ENCODE measurements at places on chromosomes 7 and 10. TPM values are rescaled to one million over a fixed set of nuclear protein-coding genes. Genes with fewer than 3 reads are reported as not detected.

GRCh38 chr10:17022466-17022825 lies 107.2 kb downstream of the CUBN start:
- H3K36me3 ChIP-seq: no peaks in the 10 kb centered on the region
- H3K27ac ChIP-seq: no peak overlapping the region
- H3K4me3 ChIP-seq: no peak overlapping the region
- no peaks in the 10 kb centered on the region for H3K4me1 ChIP-seq
- no peaks in the 10 kb centered on the region for H3K27me3 ChIP-seq
- DNase-seq: no peak

GRCh38 chr10:599767-600166 lies 89.7 kb downstream of the DIP2C start:
- H3K27me3 ChIP-seq: no peaks in the 10 kb centered on the region
- no peak for DNase-seq
- no peak overlapping the region for H3K27ac ChIP-seq
- H3K4me1 ChIP-seq: no peaks in the 10 kb centered on the region

DNA sequence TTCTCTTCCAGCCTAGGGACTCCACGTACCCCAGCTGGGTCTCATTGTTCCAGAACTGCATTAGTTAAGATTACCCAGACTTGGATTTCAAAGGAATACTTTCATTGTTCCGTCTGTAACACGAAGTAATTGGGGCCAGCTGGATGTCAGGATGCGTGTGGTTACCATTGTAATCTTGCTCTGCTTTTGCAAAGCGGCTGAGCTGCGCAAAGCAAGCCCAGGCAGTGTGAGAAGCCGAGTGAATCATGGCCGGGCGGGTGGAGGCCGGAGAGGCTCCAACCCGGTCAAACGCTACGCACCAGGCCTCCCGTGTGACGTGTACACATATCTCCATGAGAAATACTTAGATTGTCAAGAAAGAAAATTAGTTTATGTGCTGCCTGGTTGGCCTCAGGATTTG lies 21.0 kb downstream of the LRRC17 start:
- H3K36me3 ChIP-seq: no peaks in the 10 kb centered on the region
- DNase-seq: no peak
- no peaks in the 10 kb centered on the region for H3K27me3 ChIP-seq
- no peak overlapping the region for H3K4me3 ChIP-seq
- no peak overlapping the region for H3K27ac ChIP-seq

DNA sequence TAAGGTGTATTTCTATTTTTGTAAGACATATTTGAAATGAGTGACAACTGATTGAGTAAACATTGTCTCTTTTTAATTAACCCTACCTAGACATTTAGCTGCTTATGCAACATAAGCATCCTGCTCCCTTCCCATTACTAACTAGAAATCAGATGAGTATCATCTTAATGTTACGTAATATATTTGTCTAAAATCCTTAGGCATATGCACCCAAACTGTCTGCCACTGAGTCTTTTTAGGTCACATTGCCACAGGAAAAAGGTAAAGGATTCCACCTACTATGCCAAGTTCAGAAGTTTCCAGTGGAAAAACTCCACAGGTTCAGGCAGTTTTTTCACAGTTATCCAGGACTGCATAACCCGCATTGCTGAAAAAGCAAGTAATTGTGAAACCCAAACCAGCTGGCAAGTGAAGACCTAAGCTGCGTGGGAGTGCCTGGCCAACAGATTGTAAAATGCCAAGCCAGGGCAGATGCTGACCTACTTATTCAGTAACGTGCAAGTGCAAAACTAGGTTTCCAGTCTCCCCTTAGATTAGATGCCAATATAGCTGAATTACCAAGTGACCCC lies 983.7 kb downstream of the GATA3 start:
- H3K36me3 ChIP-seq: no peaks in the 10 kb centered on the region
- DNase-seq: no peak
- no peaks in the 10 kb centered on the region for H3K27me3 ChIP-seq

GRCh38 chr10:133083422-133084100 lies 4.2 kb upstream of the ADGRA1 start:
- H3K36me3 ChIP-seq: no peaks in the 10 kb centered on the region
- H3K4me1 ChIP-seq: no peaks in the 10 kb centered on the region
- no peak for DNase-seq
- H3K27me3 ChIP-seq: no peaks in the 10 kb centered on the region
- H3K27ac ChIP-seq: no peak overlapping the region

DNA sequence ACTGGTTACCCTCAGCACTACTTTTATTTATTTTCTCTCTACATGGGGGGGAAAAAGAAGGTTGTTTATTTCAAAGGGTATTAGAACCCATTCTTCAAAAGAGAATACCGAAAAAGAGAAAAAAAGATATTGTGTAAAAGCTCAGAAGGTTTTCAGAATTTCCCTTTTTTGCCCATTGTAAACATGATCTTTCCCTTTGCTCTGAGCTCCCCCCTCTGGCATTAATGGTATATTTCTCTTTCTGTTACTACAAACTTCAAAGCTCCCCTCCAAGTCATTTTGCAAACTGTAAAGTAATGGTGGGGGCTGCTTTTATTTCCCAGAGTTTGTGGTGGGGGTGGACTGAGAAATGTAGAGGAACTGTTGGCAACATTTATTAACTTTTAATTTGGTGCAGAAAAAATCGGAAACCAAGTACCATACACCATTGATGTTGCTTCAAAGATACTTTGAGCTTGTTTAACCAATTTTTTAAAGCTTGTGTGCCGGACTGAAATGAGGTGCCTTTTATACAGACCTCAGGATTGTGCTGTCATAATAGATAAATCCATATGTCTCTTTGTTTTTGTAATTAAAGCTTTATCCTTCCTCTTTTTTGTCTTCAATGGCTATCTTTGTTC lies 181.5 kb downstream of the EXOC4 start:
- H3K27me3 ChIP-seq: no peaks in the 10 kb centered on the region
- no peaks in the 10 kb centered on the region for H3K36me3 ChIP-seq
- H3K4me1 ChIP-seq: no peaks in the 10 kb centered on the region
- H3K27ac ChIP-seq: no peak overlapping the region
- DNase-seq: peak; percentile 67

DNA sequence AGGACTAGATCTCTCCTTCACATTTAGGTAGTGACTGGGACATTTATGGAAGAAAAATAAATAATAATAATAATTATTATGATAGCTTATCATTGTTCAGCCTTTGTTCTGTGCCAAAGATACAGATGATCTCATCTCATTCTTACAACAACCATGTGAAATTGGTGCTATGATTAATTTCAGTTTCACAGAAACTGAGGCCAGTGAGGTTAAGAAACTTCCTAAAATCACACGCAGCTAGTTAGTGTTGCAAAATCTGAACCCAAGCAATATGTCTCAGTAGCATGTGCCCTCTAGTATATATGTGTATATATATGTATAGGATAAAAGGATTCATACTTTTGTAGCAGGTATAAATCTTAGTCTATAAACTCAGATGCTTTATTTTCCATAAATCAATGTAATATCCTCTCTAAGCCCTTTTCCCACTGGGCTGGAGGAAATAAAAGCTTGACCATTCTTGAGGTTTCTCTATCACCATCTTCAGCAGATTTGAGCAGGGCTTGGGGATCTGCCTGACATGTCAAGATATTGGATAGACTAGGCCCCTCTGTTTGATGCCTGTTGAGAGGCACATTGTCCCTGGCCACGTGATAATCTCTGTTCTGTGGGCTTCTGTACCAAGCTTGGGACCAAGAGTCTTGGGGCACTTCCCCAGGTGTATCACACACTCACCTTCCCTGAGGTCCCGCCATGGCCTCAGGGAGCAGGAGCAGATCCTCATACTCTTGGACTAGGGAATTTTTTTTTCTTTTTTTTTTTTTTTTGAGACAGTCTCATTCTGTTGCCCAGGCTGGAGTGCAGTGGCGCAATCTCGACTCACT lies 172.6 kb upstream of the NRP1 start:
- DNase-seq: no peak
- no peaks in the 10 kb centered on the region for H3K36me3 ChIP-seq
- no peaks in the 10 kb centered on the region for H3K27me3 ChIP-seq
- H3K4me1 ChIP-seq: no peaks in the 10 kb centered on the region
- H3K4me3 ChIP-seq: no peak overlapping the region

SLC16A9 gene
- total RNA-seq: not detected

All from Karpas-422 (cell line).